Fibroblast of skin of right biceps (primary cell): ENCODE measurements at places on chromosomes 2 and 18.
A peak's percentile ranks its signal among the peaks of the same experiment; 100 is the strongest.

GRCh38 chr2:100113990-100114433, 28.4 kb downstream of the AFF3 start:
- DNase-seq = no peak

DNA sequence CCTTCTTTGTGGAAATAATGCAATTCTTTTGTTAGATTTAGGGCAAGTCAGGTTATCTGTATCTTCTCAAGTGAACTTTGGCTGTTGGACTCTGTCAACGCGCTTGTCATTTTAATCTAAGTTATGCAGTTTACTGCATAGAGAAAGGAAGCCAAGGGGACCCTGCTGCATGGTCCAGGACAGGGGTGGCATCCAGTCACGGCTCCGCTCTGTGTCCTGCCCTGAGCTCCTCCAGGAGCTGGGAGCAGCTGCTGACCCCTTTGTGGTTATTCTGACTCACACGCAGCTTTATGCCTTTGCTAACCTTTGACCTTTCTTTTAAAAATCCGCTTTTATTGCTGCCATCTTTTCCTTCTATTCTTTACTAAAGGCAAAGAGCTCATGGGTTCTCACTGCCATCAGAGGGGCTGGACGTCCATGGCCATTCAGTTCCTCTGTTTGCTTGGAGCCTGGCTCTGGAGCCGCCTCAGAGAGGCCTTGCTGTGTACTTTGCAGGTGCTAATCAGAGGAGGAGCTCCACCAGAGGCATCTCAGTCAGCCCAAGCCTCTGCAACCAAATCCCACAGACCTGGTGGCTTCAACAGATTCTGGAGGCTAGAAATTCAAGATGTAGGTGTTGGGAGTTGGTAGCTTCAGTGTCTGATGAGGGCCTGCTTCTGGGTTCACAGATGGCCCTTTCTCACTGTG, 39.3 kb downstream of the SNTG2 start:
- no peak for DNase-seq

GRCh38 chr2:153478289-153479261, at the start of gene RPRM:
Gene RPRM, minus strand, starts transcription at chr2:153478762. Its CDS starts 197 bp downstream, at chr2:153478565.
- DNase-seq = peak; percentile 45

DNA sequence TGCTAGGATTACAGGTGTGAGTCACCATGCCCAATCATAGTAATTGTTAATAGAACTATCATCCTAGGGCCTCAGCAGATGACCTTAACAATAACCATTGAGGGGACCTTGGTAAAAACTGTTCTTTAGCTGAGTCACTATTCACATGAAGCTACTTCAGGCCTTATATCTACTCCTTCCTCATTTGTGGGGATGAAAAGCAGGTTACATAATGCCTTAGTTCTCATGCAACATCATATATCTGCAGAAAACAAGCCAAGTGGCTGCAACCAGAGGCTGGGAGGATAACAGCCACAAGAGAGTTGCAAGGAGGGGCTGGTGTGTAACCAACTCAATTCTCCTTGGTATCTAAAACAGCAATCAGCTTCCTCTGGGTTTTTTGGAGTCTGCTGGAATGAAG, 445.4 kb downstream of the NBAS start:
- DNase-seq = no peak

DNA sequence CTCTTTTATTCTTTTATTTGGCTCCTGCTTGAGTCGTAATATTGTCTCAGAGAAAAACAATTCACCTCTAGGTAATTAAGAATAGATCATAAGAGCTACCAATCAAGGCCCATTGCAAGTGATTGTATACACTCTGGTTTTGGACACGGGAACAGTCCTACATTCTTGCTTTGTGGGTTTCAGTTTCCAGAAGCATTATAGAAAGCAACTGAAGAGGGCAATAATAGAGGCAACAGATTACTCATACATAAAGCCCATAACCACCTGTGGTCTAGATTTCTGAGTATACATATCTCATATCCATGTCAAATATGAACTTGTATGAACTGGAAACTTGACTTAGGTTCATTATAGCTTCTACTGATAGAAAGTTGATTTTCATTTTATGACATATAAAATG, 65.4 kb downstream of the DIS3L2 start:
- DNase-seq = no peak

DNA sequence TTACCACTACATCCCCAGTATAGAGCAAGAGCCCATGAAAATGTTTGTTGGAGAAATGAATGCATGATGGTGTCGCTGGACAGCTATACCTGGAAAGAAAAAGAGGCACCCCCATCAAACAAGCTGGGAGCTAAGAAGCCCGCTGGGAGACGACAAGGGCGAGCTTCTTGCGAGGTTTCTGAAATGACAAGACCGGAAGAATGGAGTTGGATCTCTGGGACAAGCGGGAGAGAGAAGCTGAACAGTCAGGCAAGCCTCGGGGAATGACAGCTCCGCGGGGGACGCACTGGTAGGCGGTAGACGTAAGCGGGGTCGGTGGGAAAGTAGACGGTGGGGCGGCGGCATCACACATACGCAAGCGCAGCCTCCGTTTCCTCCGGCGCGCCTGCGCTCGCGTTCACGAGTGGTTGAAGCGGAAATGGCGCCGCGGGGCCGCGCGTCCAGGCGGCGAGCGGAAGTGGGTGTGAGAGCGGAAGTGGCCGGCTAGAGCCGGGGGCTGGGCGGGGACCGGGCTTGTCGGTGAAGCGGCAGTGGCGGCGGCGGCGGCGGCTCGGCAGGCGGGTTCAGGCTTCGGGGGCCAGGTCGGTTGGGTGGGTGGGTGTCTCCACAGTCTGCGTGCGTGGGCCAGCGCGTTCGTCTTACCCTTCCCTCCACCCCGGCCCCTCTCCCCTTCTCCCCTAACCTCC, at the start of gene ARPC2:
ARPC2 (plus strand) TSS at position 516 of the 686 bp plus-strand sequence. CDS start 282 bp downstream, outside the sequence.
- DNase-seq = peak; percentile 95

- DNase-seq = peak; percentile 52
These were observed 40.6 kb upstream of the ACYP2 start for GRCh38 chr2:54074606-54075341.

DNA sequence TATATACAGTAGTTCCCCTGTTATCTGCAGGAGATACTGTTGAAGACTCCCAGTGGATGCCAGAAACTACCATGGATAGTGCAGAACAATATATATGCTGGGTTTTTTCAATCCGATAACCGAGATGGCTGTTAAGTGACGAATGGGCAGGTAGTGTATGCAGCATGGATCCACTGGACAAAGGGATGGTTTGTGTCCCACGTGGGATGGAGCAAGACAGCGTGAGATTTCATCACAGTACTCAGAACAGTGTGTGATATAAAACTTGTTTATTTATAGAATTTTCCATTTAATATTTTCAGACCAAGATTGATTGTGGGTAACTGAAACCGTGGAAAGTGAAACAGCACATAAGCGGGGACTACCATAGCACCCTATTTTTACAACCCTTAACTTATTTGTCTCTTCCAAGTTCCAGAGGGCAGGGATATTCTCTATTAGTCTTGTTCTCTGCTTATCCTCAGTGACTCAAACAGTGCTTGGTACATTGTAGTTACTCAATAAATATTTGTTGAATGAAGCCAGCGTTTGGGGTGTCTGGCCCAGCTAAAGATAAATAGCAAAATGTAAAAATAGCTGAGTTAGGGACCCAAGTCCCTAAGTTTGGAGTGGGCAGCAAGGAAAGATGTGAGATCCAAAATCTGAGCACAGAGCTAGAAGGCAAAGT, 50.0 kb downstream of the RHBDD1 start:
- DNase-seq = no peak

DNA sequence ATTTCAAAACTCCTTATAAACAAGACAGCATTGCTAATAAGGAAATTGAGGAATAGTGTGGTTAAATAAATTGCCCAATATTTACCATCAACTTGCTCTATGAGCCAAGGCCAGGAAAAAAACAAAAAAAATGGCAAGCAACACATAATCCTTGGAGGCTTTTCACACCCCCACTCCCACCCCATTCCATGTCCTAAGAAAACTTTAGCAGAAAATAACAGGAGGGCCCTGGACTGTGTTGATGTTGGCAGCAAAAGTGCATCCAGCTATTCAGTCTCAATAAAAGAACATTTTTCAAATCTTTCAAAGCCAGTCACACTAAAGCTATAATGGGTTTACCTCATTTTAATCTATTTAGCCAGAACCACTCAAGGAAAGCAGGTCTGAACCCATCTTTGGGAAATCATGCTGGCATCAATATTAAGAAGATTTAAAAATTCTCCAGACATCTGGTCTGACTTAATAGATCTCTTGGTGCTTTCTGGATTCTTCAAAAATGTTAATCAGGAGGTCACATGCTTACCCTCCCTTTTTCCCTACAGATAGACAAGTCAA, 34.6 kb upstream of the STK17B start:
- DNase-seq = peak; percentile 19

DNA sequence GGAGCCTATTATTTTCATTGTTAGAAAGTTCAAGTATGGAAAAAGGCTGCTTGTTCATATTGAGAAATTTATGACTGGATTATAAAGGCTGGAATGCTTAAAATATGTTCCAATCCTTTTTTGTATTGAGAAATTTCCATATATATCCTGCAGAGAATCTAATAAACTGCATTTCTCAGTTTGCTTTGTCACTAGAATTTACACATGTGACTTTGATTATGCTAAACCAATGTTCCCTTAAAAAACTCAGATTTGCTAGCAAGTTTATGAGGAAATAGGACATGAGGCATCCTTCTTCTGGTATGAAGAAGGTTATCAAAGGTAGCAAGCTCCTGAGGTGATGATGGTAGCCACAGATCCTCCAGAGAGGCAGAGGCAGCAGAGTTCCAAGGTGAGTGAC, 29.2 kb upstream of the DSEL start:
- no peak for DNase-seq

DNA sequence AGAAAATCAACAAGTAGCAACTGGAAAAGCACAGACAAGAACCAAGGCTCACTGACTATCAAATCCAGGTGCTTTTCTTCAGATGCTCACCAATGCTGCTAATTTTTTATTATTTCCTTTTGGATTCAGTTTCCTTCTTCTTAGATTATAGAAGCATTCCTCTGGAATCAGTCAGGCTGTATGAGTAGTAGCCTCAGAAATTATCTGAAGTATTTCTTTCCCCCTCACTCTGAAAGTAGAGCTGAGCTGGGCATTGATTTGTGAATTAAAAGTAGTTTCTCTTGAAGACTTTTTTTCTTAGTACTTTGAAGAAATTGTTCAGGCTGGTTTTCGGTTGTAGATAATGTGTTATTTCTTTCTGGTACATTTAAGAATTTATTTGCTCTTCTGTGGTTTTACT, 273.7 kb downstream of the NOL4 start:
- DNase-seq = peak; percentile 62

GRCh38 chr2:158561054-158561453, 104.3 kb downstream of the PKP4 start:
- no peak for DNase-seq

DNA sequence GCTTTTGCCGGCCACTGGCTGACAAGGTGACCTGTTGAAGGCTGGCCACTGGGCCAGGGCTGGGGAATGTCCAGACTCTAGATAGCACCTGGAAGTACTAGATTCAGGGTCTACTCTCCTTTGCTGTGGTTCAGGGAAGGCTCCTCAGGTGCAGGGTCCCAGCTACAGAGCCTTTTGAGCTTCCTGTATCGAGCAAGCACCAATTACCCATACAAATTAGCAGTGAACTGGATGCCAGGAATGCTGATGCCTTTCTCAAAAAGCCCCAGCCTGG, 213.4 kb downstream of the CYP26B1 start:
- DNase-seq = no peak

DNA sequence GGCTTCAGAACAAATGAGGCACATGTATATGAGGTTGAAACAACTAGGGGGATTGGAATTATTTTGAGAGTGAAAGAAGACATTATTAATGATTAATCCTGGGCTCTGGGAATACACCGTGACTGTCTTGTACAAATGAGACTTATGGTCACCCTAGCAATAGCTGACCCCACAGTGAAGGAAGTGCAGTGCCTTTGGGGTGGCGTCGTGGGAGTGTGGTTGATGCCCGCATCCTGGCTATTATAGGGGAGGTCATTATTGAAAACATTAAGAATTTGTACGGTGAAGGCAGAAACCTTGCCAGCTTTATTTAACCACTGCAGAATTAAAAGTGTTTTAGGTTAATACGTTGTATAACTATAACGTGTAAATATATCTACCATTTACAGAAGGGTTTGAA, 296.7 kb downstream of the CYRIA start:
- DNase-seq = no peak

GRCh38 chr2:25669520-25669919, 3.9 kb downstream of the DTNB start:
- no peak for DNase-seq

DNA sequence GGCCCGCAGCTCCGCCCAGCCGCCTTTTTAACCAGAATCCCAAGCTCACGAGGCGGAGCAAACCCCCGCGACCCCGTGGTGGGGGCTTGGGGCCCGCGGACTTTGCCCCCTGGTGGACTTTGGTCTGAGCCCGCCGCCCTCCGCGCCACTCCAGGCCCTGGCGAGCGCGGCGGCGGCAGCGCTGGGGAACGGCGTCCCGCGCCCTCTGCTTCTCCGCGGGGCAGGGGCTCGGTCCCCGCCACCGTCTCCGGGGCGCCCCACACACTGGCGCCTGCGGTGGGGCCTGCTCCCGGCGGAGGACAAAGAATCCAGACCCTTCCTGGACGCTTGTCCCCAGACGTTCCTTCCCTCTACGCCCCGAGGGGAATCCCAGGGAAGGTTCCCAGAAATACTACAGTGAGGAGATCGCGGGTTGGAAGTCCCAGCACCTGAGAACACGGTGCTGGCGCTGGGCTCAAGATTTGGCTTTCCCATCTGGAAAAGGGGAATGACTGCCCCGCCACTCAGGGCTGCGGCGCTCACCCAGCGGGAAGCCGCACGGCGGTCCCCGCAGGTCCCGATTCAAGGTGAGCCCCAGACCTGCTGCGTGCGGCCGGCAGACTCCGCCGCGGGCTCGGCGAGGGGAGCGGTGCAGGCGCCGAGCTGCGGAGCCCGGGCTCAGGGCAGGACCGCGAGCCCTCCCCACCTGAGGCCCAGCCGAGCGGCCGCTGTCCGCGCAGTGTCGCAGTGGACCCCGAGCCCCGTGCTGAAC, at the start of gene HAAO:
HAAO (minus strand) TSS at position 1 of the 751 bp plus-strand sequence. CDS start 47 bp downstream, outside the sequence.
- DNase-seq = peak; percentile 23

DNA sequence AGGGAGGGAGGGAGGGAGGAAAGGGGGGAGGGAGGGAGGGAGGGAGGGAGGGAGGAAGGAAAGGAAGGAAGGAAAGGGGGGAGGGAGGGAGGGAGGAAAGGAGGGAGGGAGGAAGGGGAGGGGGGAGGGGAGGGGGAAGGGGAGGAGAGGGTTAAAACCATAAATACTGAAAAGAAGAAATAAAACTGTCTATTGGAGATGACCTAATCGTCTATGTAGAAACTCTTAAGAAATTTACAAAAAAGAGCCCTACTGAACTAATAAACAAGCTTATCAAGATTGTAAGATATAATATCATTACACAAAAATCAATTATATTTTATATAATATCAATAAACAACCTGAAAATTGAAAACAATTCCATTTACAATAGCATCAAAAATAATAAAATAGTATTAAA, 32.3 kb upstream of the CTDP1 start:
- DNase-seq = no peak

GRCh38 chr18:48106976-48107781, 176.7 kb upstream of the SMAD2 start:
- no peak for DNase-seq
